ENCODE measurements at places on chromosomes 3 and 15.

DNA sequence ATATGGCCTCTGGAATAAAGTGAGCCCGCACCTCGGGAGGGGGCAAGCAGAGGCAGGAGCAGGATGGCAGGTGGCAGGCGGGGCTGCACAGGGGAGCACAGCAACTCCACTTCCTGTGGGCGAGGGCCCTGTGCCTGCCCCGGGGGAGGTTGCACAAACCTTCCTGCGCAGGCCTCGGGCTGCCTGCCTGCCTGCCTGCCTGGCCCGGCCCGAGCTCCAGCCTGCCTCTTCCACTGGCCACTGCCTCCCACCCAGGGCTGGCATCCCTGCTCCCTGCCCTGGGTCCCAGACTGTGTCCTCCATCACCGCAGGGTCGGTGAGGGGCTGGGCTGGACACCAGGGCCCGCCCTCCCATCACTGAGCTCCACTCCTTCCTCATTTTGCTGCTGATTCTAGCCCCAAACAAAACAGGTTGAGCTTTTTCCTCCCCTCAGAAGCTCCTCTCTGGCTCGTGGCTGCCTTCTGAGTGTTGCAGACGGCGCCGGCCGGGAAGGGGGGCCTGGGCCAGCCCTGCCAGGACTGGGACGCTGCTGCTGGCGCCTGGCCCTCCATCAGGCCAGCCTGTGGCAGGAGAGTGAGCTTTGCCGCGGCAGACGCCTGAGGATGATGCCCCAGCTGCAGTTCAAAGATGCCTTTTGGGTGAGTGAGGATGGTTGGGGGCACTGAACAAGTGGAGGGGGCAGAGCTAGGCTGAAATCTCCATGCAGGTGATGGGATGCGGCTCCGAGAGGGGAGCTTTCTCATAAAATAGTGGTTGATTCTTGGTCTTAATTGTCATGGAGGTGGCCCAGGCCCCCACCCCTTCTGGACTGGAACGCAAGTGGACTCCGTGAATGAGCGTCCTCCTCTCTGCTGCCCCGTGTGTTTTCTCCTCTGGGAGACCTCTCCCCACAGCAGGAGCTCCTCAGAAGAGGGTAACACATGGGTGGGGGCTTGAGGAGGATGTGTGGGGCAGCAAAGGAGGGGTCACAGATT, at the start of gene PSTPIP1:
Gene PSTPIP1 (plus strand): TSS at position 156 of the 975 bp plus-strand sequence. CDS start 448 bp downstream, at position 604.
- DNase-seq, result no peak

DNA sequence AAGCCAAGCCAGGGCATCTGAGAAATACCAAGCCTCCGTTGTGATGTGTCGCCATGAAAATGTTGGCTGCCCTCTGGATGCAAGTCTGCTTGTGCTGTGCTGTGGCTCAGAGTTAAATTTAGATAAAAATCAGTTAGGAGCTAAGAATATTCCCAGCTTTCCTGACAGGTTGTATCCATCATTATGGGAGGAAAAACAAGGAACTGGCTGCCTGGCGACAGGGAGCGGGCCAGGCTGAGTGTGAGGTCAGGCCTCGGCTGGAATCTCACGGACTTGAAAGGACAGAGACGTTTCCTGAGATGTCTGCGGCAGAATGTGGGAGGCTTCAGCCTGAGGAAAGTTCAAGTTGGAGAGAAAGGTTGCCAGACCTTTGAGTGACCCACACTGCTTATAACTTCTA, 213.8 kb downstream of the THSD4 start:
- no peak for DNase-seq

DNA sequence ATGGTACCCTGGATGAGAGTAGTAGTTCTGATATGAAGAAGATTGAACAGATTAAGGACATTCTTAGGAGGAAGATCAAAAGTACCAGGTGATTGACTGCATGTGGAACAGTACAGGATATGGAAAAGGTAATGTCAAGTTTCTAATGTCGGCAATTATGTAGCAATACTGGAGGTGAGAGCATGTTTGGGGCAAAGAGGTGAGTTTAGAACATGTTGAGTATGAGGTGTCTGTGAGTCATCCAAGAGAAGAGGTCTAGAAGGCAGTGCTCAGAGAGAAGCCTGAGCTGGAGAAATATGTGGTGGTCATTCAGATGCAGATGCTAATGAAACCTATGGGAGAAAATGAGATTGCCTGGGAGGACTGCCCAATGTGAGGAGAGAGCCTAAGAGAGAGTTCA, 305.6 kb downstream of the ZBTB20 start:
- no peak for DNase-seq

GRCh38 chr3:115245438-115245837, 98.3 kb upstream of the ZBTB20 start:
- no peak for DNase-seq

GRCh38 chr3:50338965-50339364, 1.7 kb downstream of the RASSF1 start:
- no peak for DNase-seq

DNA sequence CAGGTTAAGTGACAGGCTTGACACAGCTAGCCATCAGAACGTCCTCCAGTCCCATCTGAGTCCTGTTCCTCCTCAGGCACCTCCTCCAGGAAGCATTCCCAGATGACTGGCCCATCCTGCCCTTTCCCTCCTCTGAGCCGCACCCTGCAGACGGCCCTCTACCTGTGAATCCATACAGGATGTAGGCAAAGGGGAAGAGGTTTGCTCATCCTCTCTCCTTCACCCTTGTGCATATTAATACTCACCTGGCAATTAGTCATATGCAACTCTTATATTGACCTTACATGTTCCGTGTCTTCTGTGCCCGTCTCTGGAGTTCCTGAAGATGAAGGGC, 61.9 kb downstream of the SMAD3 start:
- no peak for DNase-seq

GRCh38 chr3:9891072-9891622, 737 bp downstream of the JAGN1 start:
- no peak for DNase-seq

All from esophagus squamous epithelium (tissue), 5 donors.